ENCODE measurements at places on chromosomes 5 and 9.

DNA sequence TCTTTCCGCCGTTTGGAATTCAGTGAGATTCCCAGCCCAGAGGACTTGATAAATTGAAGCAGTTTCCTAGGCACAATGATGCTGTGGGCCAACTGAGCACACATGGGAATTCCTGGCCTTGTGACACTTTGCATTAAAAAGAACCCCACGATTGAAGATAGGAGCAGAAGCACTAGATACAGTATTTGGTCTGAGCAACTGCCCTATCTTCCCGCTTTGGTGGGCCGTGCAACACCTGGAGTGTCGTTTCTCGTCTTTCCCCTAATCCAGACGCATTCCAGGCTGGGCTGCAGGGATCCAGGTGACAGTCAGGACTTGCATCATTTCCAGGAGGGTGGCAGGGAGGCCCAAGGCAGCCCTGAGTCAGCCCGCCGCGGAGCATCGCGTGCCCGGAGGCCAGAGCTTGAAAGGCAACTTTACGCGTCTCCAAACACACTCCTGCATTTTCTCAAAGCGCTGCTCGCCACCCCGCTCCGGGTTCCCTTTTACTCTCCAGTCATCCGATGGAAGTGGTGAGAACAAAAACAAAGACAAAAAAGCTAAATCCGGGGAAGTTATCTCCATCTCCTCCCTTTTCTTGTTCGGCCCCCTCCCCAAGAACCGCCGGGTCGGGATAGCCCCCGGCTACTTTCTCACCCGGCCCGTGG, 753 bp upstream of the STC2 start:
- no peak for DNase-seq

GRCh38 chr5:135395866-135396265, 3.2 kb downstream of the MACROH2A1 start:
- DNase-seq, result no peak

DNA sequence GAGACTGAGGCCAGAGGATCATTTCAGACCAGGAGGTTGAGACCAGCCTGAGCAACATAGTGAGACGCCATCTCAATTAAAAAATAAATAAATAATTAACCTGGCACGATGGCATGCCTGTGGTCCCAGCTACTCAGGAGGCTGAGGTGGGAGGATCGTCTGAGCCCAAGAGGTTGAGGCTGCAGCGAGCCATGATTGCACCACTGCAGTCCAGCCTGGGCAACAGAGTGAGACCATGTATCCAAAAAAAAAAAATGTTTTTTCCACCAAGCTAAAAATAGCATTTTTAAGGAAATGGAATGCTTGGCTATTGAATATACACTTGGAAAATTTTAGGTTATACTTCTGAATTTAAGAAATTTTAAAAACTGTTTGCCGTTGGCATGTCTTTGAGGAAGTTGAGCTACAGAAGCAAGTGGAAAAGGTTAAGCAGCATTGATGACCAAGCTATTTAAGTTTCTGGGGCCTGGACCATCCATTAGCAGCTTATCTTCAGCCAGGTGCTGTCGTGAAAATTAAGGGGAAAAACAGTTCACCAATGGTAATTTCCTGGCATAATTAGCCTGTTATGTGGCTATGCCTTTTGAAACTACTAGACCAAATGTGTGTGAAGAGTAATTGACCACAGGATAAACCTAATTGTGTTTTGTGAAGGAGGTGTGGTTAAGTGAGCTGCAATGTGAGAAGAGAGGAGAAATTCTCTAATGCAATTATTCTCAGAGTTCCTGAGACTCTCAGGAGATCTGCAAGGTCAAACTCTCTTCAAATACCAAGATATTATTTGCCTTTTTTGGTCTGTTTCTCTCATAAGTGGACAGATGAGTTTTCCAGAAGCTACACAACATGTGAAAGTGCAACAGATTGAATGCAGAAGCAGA, 21.0 kb downstream of the F2R start:
- no peak for DNase-seq

GRCh38 chr9:87569008-87569509, 71.4 kb downstream of the DAPK1 start:
- no peak for DNase-seq

DNA sequence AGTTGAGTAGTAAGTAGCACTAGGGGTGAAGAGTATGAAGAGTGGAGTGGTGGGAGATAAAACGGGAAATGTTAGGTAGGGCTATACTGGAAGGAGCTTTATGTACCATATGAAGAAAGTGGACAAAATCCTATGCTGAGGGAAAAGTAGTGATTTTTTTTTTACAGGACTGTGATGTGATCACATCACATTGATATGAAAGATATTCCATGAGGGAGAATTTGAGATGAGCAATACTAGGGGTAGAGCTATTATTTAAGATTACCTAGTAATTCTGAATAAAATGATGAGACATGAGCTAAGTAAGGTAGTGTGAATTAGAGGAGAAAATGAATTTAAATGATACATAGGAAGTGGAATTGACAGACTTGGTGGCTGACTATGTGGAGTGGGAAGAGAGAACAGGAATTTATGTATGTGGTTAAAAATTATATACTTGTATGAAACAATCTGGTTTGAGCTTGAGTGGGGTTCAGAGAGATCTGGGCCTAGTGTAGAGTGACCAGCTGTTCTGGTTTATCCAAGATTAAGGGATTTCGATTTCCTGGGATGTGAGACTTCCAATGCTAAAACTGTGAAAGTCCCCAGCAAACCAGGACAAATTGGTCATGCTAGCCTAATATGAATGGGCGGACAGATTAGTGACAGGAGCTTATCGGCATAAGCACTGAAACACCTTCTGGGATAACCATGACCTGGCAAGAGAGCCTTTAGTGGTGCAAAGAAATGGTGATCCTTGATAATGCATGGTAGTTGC, 29.3 kb upstream of the STOM start:
- no peak for DNase-seq
